Mesangial cell (primary cell): ENCODE measurements at places on chromosomes 7 and 10. TPM values are rescaled to one million over a fixed set of nuclear protein-coding genes. Genes with fewer than 3 reads are reported as not detected.

CLRN3 gene
- total RNA-seq = not detected in 2 replicates

SYCE1 gene
- total RNA-seq = not detected in 2 replicates

OPN4 gene
- total RNA-seq = not detected in 2 replicates

CYP2C18 gene
- not detected in 2 replicates for total RNA-seq

MCU gene
- total RNA-seq = 29.3 and 42.3 TPM in 2 replicates

UTF1 gene
- not detected in 2 replicates for total RNA-seq

TEX36 gene
- not detected in 2 replicates for total RNA-seq

VWC2 gene
- total RNA-seq = not detected in 2 replicates

C10orf53 gene
- total RNA-seq = not detected in 2 replicates

MSRB2 gene
- total RNA-seq = 12.9 and 22.4 TPM in 2 replicates

PKD1L1 gene
- under 0.01 TPM in 1 of 2 replicates, not detected in the other for total RNA-seq

CPEB3 gene
- total RNA-seq = 0.16 and 0.89 TPM in 2 replicates

GRB10 gene
- total RNA-seq = 49.7 and 53.8 TPM in 2 replicates

MYH16 gene
- total RNA-seq = 1.1 TPM in 1 of 2 replicates, not detected in the other

PRKCQ gene
- total RNA-seq = 0.65 and 4.6 TPM in 2 replicates

FAM24B gene
- 1.3 and 2.0 TPM in 2 replicates for total RNA-seq

SCIN gene
- total RNA-seq = 0.49 and 8.6 TPM in 2 replicates

CRPPA gene
- 0.65 and 3.2 TPM in 2 replicates for total RNA-seq

PYROXD2 gene
- 3.7 and 18.0 TPM in 2 replicates for total RNA-seq

KLF14 gene
- total RNA-seq = not detected in 2 replicates

MUC12 gene
- total RNA-seq = 1.3 and 2.9 TPM in 2 replicates

IDI2 gene
- not detected in 2 replicates for total RNA-seq

NT5C3A gene
- total RNA-seq = 8.0 and 15.0 TPM in 2 replicates

MRPL43 gene
- 129 and 140 TPM in 2 replicates for total RNA-seq

PON1 gene
- total RNA-seq = under 0.01 TPM in 1 of 2 replicates, not detected in the other

ANKRD30A gene
- total RNA-seq = not detected in 2 replicates

CHST15 gene
- 11.6 and 17.6 TPM in 2 replicates for total RNA-seq

VSTM4 gene
- total RNA-seq = 1.1 and 1.6 TPM in 2 replicates

METTL27 gene
- 10.8 and 28.3 TPM in 2 replicates for total RNA-seq

DMBT1 gene
- under 0.01 and 0.13 TPM in 2 replicates for total RNA-seq

NPFFR1 gene
- total RNA-seq = under 0.01 and 0.13 TPM in 2 replicates

WDR91 gene
- 16.1 and 28.3 TPM in 2 replicates for total RNA-seq

GPC2 gene
- total RNA-seq = 2.8 and 4.4 TPM in 2 replicates

INA gene
- total RNA-seq = 2.7 and 2.9 TPM in 2 replicates

NRG3 gene
- total RNA-seq = 3.3 and 6.4 TPM in 2 replicates

UPP1 gene
- total RNA-seq = 27.4 and 39.6 TPM in 2 replicates

SLC26A3 gene
- not detected in 2 replicates for total RNA-seq

GGCT gene
- total RNA-seq = 9.6 and 22.5 TPM in 2 replicates

PTPRZ1 gene
- total RNA-seq = 0.81 TPM in 1 of 2 replicates, not detected in the other

ITGB8 gene
- total RNA-seq = 14.7 and 46.4 TPM in 2 replicates

GALNT17 gene
- under 0.01 and 0.13 TPM in 2 replicates for total RNA-seq

TFPI2 gene
- total RNA-seq = 15.0 and 126 TPM in 2 replicates

GPR15LG gene
- total RNA-seq = 1.1 TPM in 1 of 2 replicates, not detected in the other

PSD gene
- 1.6 and 9.3 TPM in 2 replicates for total RNA-seq

SFRP5 gene
- 0.16 and 3.0 TPM in 2 replicates for total RNA-seq

ADCYAP1R1 gene
- total RNA-seq = not detected in 2 replicates

HGF gene
- 0.16 TPM in 1 of 2 replicates, not detected in the other for total RNA-seq

EEF1AKMT2 gene
- total RNA-seq = 11.7 and 16.0 TPM in 2 replicates

LARP4B gene
- total RNA-seq = 35.5 and 48.4 TPM in 2 replicates

PRRT4 gene
- total RNA-seq = 0.13 TPM in 1 of 2 replicates, not detected in the other

RPA3 gene
- 13.1 and 25.7 TPM in 2 replicates for total RNA-seq

TRIM73 gene
- 0.89 TPM in 1 of 2 replicates, not detected in the other for total RNA-seq

PIK3AP1 gene
- total RNA-seq = 3.6 and 11.2 TPM in 2 replicates

ADIRF gene
- 0.33 and 0.63 TPM in 2 replicates for total RNA-seq

STRIP2 gene
- 3.2 and 5.5 TPM in 2 replicates for total RNA-seq

GPR26 gene
- not detected in 2 replicates for total RNA-seq

PVRIG gene
- not detected in 2 replicates for total RNA-seq
